Left ventricle myocardium superior (tissue), 1 donor: ENCODE measurements at places on chromosomes 13 and 19.

GRCh38 chr13:113216254-113217048 lies 7.0 kb downstream of the CUL4A start:
- DNase-seq: peak; percentile 65

DNA sequence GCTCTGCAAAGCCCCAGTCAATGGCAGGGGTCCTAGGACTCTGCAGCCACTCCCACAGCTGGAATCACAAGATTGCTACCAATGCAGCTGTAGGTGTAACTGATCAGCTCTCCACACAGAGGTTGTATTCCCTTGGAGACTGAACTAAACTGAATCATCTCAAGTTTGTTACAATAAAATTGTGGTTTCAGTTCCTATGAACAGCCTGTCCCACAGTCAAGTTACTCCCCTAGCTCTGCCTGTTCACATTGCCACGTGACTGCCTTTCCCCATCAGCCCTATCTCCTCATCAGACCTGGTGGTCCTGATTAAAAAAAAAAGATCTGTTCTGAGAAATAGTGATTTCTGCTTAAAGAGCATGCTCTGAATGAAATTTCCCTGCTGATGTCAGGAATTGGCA lies 287.9 kb upstream of the NBEA start:
- DNase-seq: no peak

DNA sequence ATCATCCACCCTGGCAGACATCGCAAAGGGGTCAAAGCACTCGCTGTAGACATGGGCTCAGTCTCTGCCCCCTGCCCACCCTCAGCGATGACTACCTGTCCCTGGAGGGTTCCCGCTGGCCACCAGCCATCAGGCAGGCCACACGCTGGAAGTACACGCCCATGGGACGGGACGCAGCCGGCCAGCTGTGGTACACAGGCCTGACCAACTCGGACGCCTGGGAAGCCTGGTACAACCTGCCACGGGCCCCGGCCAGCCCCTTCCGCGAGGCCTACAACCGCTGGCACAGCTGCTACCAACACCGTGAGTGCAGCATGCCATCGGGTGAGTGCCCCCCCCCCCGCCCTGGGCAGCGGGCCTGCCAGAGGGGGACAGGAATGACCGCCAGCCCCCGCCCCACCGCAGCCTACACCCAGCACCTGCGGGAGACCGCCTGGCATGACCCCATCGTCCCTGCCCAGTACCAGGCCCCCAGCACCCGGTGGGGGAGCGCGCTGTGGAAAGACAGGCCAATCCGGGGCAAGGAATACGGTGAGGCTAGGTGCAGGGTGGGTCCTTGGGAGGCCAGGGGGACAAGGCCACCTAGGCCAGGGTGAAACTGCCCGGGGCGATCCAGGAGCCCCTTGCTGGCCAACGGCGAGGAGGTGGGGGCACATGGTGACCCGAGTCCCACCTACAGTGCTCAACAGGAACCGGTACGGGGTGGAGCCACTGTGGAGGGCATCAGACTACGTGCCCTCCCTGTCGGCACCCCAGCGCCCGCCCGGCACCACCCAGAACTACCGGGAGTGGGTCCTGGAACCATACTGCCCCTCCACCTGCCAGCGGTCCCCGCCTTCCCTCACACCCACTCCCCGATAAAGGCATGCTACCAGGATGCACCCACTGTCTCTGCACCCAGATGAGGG lies 4.4 kb downstream of the TEKTIP1 start:
- peak; percentile 58 for DNase-seq

DNA sequence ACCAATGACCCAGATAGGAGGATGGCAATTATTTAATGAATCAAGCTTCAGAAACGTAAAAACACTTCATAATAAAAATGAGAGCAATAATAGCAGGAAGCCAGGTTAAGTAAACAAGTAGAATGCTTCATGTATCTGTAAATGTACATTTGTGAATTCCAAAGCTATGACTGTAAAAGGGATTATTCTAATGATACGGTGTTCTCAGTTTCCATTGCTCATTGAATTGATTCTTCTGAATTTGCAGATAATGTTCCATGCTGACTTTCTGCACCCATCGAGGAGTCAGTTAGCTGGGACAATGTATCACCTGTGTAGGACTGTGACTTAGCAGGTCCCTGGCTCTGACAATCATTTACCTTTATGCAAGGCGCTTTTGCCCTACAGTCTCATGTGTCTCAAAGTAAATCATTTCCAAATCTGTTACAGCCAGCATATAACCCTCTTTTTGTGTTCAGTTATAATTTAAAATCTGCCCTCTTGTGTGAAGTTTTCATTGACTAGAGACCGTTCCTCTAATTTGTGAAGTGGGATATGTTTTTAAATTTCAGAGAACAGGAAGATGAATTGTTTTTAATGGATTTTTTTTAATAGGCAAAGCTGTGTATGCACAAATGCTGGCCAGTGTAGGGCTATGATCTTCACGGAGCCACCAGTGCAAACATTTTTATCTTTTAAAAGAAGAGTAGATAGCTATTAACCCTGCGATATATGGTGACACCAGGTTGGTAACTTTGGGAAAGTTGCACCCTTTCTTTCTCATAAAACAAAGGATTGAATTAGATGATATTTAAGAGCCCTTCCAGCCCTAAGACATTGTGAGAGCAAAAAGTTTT lies 267.1 kb downstream of the KLF5 start:
- DNase-seq: no peak

DNA sequence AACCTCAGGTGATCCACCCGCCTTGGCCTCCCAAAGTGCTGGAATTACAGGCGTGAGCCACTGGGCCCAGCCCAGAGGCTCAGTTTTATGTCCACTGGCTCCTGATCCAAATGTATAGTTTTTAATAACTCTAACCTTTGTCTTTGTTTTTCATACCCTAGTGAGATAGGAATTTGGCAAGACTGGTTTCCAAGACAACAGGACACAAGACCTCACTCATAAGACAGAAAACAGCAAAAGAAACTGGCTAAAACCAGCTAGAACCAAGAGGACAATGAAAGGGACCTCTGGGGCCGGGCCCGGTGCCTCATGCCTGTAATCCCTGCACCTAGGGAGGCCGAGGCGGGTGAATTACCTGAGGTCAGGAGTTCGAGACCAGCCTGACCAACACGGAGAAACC lies 27.6 kb downstream of the CPT1C start:
- DNase-seq: no peak
